IPS DF 6.9 (cell line): ENCODE measurements at places on chromosomes 12 and 14.

DNA sequence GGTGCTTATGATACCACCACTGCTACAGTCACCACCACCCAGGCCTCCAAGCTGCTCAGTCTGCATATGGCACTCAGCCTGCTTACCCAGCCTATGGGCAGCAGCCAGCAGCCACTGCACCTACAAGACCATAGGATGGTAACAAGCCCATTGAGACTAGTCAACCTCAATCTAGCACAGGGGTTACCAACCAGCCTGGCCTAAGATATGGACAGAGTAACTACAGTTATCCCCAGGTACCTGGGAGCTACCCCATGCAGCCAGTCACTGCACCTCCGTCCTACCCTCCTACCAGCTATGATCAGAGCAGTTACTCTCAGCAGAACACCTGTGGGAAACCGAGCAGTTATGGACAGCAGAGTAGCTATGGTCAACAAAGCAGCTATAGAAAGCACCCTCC is 55.1 kb downstream of the BRMS1L start:
- DNase-seq = no peak

DNA sequence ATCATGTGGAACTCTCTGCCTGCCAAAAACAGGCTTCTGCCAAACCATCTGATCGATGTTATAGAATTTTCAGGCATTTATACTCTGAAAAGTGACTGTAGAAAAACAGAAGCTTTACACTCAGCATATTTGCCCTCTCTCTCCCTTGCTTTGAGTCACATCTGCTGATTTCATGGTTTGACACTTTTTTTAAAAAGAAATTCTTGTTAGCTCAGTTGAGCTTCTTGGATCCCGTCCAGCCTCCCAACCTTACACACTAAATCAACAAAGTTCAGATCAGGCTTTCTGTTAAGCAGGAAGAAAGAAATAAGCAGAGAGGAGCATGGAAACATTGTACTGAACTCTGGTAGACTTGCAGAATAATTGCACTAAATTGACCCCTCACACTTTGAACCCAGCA is 193.6 kb upstream of the SEL1L start:
- DNase-seq = no peak

- peak; percentile 50 for DNase-seq
Measured at GRCh38 chr12:122031342-122032216, 9.9 kb downstream of the BCL7A start.

- DNase-seq = no peak
Measured at GRCh38 chr12:91835693-91836092, 310.0 kb downstream of the BTG1 start.

DNA sequence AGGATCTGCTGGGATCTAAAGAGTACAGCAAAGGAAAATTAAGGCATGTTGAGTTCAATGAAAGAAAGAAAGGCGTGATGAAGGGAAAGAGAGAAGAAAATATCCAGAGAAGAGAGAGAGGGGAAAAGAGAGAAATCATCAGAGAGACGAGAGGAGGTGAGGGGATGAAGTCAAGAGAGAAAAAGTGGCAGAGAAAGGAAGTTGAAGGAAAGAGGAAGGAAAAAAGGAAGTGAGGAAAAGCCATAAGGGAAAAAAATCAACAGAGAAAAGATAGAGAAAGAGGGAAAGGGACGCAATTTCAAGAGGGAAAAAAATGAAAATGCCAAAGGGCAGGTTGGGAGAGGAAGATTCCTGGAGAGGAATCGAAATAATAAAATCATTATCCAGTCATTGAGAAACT is 40.4 kb downstream of the LLPH start:
- DNase-seq = no peak

DNA sequence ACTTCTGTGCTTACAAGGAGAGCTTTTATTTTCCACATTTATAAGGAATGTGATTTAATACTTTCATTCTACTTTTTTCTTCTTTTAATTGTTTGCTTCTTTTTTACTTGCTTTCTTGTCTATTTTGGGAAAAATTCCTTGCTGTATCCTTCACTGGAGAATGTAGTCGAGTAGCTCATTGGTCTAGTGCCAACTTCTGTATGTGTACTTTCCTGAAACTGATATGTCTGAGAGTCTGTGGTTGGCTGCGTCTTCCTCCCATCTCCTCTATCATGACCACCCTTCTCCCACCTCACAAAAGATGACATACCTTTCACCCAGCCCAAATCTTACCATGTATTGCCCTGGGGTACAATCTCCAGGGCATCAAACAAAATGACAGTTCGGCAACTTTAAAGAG is 51.8 kb downstream of the MSRB3 start:
- no peak for DNase-seq

- no peak for DNase-seq
Measured at GRCh38 chr12:58757422-58757821, 162.9 kb downstream of the LRIG3 start.

GRCh38 chr12:24808651-24809050 is 140.2 kb downstream of the BCAT1 start:
- DNase-seq = no peak

DNA sequence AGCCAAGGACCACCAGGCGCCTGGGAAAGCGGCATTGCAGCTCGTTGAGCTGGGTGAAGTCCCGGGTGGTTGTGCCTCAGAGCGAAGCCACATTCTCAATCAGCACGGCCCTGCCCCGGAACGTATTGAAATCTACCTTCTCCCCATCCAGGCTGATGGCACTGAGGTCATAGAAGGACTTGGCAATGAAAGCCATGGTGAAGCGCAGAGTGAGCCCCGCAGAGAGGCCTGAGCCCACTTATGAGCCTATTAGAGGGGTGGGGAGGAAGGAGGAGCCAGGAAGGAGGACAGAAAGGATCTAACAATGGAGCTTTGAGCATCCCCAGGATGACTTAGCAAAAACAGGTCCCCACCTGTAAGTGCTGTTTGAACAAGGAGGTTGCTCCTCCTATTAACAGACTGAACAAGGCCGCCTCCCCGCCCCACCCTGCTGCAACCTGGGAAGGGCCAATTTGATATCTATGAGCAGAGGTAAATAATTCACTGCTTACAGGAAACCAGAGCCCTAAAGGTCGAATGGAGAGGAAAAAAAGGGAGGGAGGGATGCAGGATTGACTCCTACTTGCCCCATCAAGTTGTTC is at the start of gene GPX2:
Gene GPX2 (minus strand): TSS at position 215 of the 581 bp plus-strand sequence. CDS start 19 bp downstream, at position 196.
- no peak for DNase-seq

GRCh38 chr14:56293506-56293905 is 175.3 kb downstream of the PELI2 start:
- DNase-seq = no peak

- no peak for DNase-seq
Measured at GRCh38 chr12:66620026-66620425, 58.9 kb downstream of the GRIP1 start.

DNA sequence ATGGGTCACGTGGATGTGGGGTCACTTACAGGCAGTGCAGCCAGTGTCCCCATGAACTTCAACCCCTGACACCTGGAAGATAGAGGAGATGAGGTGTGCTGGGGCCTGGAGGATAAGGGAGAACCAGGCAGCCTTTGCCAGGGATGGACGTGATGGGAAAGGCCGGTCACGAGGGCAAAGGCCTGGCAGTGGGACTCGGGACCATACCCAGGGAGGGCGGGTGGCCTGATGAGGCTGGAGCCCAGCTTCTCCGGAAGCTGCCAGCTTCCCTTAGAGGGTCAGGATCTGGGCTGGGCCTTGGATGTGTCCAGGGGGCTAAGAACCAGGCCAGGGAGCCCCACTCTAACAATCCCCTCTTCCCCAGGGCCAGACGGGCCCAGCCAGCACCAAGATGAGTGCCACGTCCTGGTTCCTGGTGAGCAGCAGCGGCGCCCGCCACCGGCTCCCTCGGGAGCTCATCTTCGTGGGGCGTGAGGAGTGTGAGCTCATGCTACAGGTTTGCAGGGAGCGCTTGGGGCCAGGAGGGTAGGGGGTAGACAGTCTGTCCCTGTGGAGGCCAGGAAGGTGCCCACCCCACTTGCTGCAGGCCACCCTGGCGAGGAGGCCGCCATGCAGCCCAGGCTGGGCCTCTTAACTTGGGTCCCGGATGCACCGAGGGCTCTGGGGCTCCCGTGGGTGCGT is 3.1 kb downstream of the CEP170B start:
- DNase-seq = no peak

- DNase-seq = no peak
Measured at GRCh38 chr14:53360829-53361228, 207.7 kb upstream of the DDHD1 start.

- no peak for DNase-seq
Measured at GRCh38 chr14:69287098-69288010, 27.4 kb downstream of the GALNT16 start.

- DNase-seq = no peak
Measured at GRCh38 chr12:82461836-82462235, 103.5 kb downstream of the METTL25 start.

- no peak for DNase-seq
Measured at GRCh38 chr12:108247130-108247529, 92.0 kb downstream of the CMKLR1 start.

DNA sequence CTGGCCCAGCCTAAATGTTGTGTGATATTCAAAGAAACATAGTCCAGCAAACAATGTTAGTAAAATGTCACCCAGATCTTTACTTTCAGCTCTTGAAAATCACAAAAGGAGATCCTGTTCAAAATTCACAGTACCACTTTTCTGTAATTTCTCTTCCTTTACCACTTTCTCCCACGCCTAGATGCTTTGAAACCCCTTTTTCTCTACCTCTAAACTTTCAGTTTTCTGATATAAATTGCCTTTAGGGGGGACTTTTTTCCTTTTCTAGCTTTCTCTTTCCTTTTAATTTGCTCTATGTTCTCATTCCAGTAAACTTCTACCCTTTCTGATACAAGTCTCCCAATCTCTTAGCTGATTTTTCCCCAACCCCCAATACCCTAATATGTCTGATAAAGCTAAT is 101.8 kb downstream of the LMO3 start:
- DNase-seq = no peak

- no peak for DNase-seq
Measured at GRCh38 chr14:64788706-64789105, 84.5 kb downstream of the PLEKHG3 start.

- no peak for DNase-seq
Measured at GRCh38 chr12:121801595-121802484, 2.0 kb upstream of the SETD1B start.

DNA sequence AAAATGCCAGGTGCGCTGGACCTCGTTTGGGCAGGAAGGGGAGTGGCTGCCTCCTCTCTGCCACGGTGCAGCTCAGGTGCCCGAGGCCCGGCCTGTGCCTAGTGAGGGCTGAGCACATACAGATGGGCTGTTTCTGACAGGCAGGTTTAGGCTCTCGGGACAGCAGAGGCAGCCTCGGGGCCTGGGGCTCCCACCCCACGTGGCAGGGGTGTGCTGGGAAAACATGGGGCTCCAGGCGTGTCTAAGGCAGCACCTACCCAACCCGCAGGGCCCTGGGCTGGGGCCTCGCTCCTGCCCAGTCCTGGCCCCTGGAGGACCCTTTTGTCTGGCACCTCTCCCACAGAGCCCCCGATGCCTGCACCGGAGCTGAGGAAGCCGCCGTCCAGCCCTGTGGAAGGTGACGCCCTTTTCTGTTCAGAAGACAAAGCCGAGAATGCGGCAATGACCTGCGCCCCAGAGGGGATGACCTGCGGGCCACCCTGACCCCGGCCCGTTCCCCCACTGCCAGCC is 76.4 kb upstream of the GALNT9 start:
- no peak for DNase-seq

GRCh38 chr14:101704140-101704539 is 57.4 kb upstream of the PPP2R5C start:
- no peak for DNase-seq

- no peak for DNase-seq
Measured at GRCh38 chr14:100271247-100271939, 32.4 kb downstream of the YY1 start.

GRCh38 chr12:54415221-54415929 is 3.7 kb downstream of the ITGA5 start:
- DNase-seq = no peak

GRCh38 chr14:63928744-63929174 is 76.0 kb downstream of the SYNE2 start:
- no peak for DNase-seq
